ENCODE measurements at places on chromosomes 16 and 17.
A peak's percentile ranks its signal among the peaks of the same experiment; 100 is the strongest.

DNA sequence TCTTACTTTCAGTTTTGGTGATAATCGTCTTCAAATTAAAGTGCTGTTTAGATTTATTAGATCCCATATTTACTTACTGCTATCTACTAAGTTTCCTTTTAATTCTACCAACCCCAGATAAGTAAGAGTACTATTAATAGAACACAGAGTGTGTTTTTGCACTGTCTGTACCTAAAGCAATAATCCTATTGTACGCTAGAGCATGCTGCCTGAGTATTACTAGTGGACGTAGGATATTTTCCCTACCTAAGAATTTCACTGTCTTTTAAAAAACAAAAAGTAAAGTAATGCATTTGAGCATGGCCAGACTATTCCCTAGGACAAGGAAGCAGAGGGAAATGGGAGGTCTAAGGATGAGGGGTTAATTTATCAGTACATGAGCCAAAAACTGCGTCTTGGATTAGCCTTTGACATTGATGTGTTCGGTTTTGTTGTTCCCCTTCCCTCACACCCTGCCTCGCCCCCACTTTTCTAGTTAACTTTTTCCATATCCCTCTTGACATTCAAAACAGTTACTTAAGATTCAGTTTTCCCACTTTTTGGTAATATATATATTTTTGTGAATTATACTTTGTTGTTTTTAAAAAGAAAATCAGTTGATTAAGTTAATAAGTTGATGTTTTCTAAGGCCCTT lies 56.8 kb downstream of the HLF start:
- DNase-seq, result no peak

- no peak for DNase-seq
These were observed 7.6 kb downstream of the CYB5B start for GRCh38 chr16:69431948-69432468.

DNA sequence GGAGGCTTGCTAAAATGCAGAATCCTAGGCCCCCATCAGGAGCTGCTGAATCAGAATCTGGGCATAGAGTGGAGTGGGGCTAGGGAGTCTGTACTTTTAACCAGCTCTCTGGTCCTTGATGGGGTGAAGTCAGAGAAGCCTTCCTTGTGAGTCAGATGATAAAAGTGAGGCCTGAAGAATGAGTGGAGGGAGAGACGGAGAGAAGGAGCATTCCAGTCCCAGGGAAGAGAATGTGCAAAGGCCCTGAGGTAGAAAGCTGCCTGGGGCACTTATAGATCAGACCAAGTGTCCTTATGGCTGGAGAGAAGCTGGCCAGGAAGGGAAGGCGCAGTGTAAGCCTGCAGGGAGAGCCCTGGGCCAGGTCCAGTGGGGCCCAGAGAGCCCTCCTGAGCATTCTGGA lies 235.1 kb upstream of the NLRP1 start:
- no peak for DNase-seq

DNA sequence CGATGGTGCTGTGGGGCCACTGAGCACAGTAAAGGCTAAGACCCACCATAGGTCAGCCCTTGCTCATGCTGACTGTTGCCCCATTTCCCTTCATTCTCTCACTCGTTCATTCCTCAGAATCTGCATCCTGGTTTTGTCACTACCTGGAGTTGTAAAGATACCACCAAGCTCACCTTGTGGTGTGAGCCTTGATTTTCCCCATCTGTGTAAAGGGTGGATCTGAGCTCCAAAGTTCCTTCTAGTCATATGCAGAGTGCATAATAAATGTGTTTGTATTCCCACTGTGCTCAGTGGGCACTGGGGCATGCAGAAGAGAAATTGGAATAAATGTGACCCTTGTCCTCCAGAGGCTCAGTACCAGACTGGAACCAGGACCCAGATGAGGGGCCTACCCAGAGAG lies 35.2 kb upstream of the MEOX1 start:
- DNase-seq, result no peak

DNA sequence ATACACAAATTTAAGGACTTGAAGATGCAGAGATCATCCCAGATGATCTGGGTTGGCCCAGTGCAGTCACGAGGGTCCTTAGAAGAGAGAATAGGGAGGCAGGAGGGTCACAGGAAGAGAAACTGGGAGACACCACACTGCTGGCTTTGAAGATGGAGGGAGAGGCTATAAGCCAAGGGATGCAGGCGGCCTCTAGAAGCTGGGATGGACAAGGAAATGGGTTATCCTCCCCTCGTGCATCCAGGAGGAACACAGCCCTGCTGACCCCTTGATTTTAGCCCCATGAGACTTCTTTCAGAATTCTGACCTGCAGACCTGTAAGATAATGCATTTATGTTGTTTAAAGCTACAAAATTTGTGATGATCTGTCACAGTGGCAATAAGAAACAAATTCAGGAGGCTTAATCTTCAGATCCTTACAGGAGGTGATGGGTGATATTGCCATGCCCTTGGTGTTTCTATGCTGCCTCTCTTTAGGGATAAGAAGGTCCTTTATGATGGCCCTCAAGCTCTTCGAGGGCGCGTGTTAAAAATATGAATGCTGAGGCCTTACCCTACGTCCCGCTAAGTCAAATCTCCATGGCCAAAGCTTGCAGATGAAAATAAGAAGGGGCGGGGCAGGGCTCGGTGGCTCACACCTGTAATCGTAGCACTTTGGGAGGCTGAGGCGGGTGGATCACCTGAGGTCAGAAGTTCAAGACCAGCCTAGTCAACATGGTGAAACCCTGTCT lies 1.5 kb upstream of the PRM2 start:
- no peak for DNase-seq

DNA sequence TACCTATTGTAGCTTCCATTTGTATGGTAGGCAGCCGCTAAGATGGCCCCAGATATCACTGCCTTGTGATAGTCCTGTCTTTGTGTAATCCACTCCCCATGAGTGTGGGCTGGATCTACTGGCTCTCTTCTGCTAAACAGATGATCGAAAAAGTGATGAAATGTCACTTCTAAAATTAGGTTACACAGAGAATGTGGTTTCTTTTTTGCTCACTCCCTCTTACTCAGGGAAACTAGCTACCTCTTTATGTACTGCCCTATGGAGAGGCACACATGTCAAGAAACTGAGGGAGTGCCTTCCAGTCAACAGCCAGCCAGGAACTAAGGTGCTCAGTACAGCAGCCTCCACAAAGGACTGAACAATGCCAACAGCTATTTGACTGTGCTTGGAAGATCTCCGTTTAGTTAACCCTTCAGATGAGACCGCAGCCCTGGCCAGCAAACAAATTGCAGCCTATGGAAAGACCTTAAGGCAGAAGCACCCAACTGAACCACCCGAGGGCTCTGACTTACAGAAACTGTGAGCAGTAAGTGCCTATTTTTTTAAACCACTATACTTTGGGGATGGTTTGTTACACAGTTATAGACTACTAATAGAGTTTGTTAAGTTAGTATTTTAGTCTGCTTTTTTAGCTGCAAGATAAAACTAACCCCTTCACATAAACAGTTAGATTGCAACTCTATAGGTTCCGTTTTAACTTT lies 113.2 kb upstream of the MAF start:
- no peak for DNase-seq

GRCh38 chr17:40824015-40824832 lies 1.8 kb upstream of the KRT10 start:
- no peak for DNase-seq

- no peak for DNase-seq
These were observed 1196.6 kb downstream of the CDH11 start for GRCh38 chr16:63925221-63925620.

DNA sequence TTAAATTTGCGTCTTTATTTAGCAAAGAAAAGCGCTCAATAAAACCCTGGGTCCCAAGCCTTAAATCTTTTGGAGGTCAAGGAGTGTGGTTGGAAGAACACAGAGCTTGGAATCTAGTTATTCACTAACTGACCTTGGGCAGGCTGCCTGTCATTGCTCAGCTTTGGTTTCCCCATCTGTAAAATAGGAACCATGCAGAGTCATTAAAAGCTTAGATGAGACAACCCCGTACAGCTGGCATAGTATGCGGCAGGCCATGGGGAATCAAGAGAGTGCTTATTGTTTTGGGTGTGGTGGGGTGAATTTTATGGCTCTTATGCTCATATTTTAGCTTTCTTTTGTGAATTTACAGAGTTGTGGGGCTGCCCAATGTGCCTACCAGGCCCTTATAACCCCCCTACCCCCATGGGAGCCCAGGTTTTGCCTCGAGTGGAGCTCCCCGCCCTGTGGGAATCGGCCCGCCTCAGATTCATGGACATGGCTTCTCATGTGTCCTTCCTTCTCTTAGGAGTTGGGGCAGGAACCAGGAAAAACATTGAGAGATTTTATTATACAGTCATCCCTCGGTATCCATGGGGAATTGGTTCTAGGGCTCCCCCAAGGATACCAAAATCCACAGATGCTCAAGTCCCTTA lies 113.5 kb downstream of the CLEC16A start:
- DNase-seq, result peak; percentile 21

DNA sequence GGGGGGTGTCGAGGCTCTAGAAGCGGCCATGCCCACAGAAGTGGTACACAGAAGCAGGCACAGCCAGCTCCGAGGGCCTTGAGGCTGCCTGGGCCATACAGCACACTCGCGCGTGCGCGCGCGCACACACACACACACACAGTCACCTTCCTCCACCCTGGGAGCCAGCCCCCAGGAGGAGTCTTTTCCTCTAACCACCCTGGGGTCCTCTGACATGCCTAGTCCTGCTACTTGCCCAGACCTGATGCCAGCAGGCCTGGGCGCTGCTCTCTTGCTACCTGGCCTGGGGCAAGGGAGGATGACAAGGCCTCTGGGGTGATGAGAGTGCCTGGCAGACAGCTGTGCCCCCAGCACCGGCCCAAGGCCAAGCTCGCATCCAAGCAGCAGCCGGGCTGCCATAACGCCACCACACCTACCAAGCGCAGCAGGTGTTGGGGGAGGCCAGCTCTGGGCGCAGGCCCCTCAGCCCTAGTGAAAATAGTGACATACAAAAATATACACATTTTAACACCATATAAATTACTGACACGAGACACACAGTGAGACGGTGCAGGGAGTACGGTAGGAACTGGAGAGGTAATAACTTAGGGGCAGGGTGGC lies 41.1 kb downstream of the TSC2 start:
- DNase-seq, result no peak

DNA sequence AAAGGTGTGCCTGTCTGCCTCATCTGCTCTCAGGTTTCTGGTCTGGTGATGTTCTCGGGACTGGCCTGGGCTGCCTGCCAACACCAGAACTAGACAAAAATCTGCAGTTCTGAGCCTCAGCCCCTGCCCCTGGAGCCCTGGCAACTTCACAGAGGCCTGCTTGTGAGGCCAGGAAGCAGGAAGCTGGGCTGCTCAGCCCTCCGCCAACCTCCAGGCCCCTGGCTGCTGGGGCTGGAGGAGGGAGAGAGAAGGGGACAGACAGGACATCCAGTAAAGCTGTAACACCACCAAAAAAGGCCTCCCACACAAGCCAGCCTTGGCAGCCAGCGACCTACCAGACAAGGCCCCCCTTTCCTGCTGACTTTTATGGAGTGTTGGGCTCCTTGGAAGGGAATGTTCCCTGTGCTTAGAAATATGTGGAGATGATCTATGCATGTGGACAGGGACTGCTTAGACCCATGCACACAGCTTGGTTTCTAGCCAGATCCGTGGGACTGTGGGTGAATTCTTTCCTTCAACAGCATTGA lies 157.6 kb downstream of the XYLT1 start:
- no peak for DNase-seq

DNA sequence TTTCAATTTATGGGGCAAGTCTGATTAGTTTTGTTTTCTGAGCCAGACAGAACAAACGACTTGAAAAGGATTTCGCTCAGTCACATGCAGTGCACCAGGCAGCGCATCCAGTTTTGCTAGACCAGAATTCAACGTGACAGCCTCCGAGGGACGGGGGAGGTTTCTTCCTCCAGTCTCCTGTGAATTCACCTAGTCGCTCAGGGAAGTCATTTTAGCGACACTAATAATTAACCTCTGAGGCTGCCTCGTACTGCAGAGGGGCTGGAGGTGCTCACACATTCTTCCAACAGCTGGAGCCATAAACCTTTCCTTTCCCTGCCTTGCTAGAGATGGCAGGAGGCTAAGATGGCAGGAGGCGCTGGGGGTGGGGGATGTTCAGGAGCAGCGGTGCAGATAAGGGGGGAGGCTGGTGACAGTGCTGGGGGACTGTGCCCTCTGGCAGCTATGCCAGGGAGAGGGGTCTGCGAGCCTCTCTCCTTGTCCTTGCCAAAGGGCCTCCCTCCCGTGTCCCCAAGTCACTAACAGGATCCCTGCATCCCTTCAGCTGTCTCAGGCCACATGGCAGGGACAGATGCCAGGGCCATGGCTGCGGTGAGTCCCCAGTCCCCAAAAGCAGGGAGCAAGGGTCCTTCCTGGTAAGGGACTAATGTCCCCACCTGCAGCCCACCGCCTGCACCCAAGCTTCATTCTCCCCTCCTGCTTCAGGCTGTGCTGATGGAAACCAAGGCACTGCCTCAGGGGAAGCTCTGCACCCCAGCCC lies 24.0 kb downstream of the MXRA7 start:
- DNase-seq, result no peak

GRCh38 chr17:69820876-69821473 lies 254.1 kb upstream of the KCNJ16 start:
- no peak for DNase-seq

DNA sequence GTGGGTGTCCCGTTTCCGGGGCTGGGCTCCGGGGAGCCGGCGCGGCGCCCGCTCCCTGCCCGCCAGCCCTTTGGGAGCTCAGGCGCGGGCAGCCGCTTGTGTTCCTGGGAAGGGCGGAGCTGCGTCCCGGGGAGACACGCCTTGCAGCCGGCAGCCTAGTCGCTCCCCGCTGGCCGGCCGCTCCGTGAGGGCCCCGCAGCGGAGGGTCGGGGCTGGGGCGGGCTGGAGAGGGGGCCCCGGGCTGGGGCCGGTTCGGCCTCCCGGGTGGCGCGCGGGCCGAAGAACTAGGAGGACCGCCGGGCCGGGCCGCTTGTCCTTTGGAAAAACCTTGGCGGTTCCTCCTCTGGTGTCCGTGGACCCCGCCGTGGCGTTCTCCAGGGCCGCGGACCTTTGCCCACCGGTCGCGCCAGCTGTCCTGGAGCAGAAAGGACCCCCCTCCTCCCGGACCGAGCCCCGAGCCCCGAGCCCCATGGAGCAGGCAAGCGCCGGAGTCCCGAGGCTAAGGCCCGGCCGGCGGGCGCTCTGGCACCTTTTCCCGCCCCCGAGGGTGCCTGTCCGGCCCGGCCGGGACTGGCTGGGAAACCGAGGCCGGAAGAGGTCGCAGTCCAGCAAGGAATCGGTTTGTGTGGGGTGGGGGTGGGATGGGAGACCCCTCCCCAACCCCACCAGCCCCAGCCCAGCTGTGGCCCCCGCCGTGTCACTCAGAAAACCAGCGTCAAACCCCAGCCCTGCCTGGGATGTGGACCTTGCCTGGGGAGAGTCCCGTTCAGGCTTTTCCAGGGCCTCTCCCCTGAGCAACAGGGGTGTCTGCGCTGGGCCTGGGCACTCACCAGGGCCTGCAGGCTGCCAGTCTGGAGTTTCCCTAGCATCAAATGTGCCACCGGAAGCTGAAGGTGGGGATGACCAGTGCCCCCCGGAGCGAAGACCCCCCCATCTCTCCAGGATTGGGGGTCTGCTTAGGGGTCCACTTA lies 6.8 kb upstream of the TBC1D3B start:
- peak; percentile 86 for DNase-seq

GRCh38 chr16:85554889-85555718 lies 58.0 kb upstream of the GSE1 start:
- DNase-seq, result peak; percentile 82

All from upper lobe of right lung (tissue), 1 donor.